ENCODE measurements at places on chromosomes 5 and 9.

- no peak for DNase-seq
These were observed 6.6 kb downstream of the NINJ1 start for GRCh38 chr9:93127395-93127911.

DNA sequence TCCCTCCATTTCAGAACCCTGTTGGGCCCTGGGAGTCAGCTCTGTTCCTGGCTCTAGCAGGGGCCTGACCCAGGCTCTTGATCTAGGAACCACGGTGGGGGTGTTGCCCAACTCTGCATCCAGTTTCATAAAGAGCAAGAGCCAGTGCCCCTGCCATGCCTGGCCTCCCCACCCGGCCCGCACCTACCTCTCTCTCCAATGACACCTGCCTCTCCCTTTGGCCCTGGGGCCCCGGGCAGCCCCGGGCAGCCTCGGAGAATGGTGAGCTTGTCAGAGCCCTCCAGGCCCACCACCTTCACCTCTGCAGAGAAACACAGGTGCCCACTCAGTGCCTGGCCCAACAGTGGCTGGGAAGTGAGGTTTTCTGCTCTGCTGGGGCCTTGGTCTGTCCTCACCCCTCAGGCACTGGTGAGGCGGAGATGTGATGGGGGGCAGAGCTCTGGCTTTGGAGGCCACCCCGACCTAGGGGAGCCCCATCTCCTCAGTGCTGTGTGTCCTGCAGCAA is 1.5 kb downstream of the FCN1 start:
- DNase-seq: no peak

DNA sequence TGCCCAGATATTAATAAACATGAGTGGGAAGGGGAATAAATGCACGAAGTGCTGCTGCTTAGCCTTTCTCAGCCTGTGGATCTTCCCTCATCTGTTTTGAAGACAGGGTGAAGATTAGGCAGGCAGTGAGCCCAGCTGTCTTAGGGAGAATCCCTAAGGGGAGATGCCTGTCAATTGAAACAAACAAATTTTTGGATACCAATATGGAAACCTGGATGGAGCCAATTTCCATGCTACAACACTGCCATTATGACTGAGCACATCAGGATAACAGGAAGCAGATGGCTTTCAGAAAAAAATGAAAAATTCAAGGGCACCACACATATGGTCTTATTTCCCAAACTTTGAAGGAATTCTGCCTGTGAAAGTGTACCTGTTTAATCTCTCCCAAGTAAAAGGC is 80.3 kb downstream of the HMHB1 start:
- no peak for DNase-seq

DNA sequence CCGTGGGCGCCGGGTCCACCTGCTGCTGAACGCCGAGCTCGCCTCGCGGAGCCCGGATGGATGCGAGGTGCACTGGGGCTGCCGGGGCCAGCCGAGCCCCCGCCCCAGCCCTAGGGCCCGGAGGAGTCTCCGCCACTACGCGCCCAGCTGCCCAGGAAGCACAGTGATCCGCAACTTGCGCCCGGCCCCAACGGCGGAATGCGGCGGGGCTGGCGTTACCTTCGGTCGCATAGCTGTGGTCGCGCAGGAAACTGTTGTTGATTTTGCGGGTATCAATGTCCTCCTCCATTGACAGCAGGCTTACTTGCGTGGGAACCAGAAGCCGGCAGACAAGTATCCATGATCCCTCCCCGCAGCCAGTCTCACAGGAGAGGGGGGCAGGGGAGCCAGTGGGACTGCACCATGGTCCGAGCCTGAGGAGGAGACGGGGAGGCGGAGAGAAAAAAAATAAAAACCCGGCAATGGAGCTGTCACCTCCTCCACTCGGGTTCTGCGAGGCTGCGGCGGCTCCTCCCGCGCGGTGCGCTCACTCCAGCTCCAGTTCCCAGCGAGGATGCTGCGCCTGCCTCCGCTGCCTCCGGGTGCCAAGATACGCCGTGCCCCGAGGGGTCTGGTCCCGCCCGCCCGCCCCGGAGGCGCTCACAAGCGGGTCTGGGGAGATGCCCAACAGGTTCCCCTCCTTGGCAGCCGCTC is 628 bp downstream of the PPP2R2B start:
- peak; percentile 26 for DNase-seq

- no peak for DNase-seq
These were observed 92.5 kb downstream of the SNX24 start for GRCh38 chr5:122937914-122938313.

DNA sequence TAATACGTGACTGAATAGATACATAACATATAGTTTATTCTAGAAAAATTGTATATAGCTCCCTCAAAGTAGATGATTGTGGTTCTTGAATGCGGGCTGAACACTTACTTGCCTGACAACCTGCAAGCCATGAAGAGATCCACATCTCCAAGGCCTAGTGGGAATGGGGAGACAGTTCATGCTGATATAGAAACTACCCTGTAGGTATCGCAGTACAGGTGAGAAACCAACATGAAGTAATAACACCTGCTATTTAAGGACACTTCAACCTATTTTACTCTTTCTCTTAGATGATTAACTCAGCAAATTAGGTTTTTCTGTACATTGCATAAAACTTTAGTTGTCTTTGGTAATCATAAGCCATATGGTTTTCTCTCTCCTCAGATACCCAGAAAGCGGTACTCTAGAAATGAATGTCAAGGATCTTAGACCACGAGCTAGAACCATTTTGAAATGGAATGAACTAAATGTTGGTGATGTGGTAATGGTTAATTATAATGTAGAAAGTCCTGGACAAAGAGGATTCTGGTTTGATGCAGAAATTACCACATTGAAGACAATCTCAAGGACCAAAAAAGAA is 47.3 kb downstream of the UHRF2 start:
- DNase-seq: no peak

- no peak for DNase-seq
These were observed 7.7 kb downstream of the TRIM32 start for GRCh38 chr9:116694785-116695291.

DNA sequence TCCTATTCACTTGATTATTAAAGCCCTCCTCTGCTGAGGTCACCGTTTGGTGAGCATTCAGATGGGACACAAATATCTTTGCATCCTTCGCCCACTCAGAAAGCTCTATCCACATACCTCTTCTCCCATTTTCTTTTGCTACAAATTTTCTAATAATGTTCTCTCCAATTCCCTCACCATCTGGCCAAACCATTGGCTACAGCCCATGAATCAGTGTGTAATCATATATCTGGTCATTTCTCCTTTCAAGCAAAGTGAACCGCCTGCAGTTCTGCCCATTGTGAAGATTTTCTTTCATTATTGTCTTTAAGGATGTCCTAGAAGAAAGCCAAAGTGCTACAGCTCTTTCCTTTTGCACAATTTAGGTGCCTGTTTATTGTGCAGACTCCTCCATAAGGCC is 54.2 kb upstream of the DAPK1 start:
- no peak for DNase-seq

GRCh38 chr9:91166796-91167366 is 194.8 kb downstream of the AUH start:
- DNase-seq: no peak

DNA sequence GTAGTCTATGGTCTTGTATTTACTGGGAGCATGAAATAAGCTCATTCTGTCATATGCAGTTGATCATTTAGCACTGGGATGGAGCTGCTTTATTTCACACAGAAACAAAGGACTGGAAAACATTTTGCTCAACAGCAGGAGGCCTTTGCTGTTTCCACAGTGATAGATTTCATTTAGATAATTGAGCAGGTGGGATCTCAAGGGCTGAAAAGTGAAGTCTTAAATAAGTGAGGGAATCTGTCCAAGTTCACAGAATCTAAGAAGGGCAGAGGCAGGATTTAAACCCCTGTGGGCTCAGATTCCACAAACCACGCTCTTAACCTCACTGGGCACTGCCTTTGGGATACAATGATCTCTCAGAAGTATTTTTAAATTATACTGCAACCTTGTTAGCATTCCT is 47.8 kb downstream of the PRLR start:
- no peak for DNase-seq

- peak; percentile 61 for DNase-seq
These were observed 2.8 kb downstream of the ST8SIA4 start for GRCh38 chr5:100900142-100900795.

- DNase-seq: no peak
These were observed 3.3 kb downstream of the ZNF462 start for GRCh38 chr9:106866243-106866642.

DNA sequence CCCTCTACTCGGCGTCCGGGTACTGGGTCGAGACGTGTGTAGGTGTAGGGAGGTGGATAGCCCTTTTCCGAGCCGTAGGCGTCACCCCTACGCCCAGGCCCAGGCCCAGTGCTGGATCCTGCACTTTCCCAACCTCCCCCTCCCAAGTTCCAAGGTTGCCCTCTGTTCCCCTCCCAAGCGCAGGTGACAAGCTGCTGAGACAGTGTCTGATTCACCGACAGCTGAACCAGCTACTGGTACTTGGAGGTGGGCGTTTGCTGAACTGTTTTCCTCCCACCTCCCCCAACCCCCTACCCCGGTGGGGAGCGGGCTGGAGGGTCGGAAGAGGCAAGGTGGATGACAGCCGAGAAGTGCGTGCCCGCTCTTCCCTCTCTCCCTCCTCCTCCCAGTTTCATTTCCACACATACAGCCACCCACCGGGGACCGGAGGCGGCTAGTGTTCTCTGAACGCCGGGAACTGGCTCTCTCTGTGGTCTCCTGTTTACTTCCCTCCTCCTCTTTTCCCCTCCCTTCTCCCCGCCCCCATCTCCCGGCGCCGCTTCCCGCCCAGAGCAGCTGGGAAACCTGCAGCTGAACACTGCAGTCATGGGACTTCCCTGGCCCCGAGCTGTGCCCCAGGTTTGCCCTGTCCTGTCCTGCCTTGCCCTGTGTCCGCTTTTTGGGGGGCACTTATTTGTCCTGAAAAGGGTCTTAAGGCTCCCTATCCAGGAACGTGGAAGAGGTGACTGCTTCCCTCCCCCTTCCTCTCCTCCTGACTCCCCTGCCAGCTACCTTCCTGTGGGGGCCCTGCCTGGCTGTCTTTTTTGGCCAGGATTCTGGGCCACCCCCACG is 6.2 kb upstream of the KLF9 start:
- DNase-seq: peak; percentile 71

GRCh38 chr9:5264219-5264595 is 33.0 kb downstream of the INSL4 start:
- DNase-seq: no peak

GRCh38 chr5:128535251-128535650 is 2.8 kb downstream of the FBN2 start:
- no peak for DNase-seq

- DNase-seq: no peak
These were observed 7.2 kb downstream of the GPSM1 start for GRCh38 chr9:136334541-136334940.

GRCh38 chr5:54610197-54610944 is 92.8 kb downstream of the SNX18 start:
- DNase-seq: peak; percentile 12

- no peak for DNase-seq
These were observed 116.6 kb downstream of the PCSK1 start for GRCh38 chr5:96316487-96316886.

- DNase-seq: peak; percentile 39
These were observed 18.5 kb upstream of the ERMP1 start for GRCh38 chr9:5851445-5851844.

DNA sequence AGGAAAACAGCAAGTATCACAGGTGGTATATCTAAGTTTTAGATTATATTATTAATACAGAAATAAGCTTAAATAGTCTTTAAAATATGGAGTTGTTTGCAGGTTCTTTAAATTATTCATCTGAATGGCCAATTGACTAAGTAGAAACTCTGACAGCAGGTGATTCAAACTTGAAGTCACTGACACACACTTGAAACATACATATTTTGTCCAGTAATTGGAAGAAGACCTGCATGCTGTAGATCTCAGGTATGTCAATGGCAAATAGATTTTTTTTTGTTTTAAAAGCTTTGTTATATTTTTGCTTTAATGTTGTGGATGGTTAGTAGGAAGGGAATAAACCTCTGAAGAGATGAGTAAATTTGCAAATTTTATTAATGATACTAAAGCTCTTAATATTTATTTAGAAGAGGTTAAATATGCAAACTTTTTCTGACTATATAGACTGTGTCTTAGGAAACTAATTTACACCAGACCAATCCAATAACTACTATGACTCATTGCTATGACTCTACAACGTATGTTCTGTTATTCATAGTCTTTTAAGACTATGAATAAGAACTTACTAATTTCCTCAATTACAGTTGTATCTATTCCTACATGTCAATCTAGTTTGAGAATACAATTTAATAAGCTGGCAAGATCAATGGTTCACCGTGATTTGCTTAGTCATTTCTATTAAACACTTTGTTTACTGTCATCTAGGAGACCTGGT is 53.9 kb upstream of the RORB start:
- no peak for DNase-seq

DNA sequence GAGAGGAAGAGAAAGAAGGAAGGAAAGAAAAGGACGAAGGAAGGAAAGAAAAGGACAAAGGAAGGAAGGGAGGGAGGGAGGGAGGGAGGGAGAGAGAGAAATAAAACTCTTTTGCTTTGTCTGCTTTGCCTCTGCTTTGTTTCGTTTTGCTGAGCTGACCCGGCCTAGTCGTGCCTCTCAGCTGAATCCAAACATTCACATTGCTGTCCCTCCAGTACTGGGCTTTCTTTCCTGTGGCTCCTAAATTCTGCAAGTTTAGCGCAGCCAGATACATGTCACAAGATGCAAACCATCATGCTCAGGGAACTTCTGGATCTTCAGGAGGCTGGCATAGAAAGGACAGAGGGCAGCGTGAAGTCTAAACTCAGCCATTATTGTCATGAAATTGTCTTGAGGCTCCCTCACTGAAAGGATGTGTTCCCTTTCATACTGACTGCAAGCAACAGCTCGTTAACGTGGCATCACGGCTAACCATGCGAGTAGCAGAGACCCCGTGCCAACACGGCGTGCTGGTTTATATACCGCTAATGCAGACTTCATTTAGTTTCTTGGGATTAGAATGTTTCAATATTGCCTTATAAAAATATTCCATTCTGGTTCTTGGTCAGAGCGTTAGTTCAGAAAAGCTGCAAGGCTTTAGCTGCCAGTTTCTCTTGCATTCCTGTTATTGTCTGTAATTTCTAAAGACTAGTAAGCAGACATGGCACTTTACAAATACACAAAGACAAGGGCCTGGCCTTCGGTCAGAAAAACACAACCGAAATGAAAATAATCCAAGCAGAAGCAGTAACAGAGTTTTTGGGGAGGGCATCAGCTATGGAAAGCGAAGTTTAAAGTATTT is 94.2 kb downstream of the TMEM174 start:
- DNase-seq: no peak

DNA sequence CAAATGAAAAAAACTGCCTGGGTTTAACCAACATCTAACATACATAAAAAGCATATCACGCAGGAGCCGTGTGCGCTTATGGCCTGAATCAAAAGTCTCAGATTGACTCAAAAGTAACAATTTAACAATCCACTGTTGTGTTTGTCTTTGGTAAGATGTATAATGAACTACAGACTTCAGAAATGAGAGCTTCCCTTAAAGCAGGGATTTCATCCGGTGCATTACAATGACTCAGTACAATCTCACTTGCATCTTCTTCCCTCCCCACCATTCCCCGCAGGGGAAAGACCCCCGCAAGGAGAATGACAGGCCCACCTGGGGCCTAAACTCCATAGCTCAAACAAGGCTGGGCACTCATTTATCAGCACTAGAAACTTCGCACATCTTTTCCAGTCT is 1.4 kb downstream of the ZFR start:
- DNase-seq: peak; percentile 37

- no peak for DNase-seq
These were observed 119.3 kb downstream of the NR2F1-AS1 start for GRCh38 chr5:93461756-93462155.

GRCh38 chr9:122360891-122361290 is 9.9 kb upstream of the PTGS1 start:
- DNase-seq: no peak
